ENCODE measurements at places on chromosomes 4 and X.

- DNase-seq: no peak
Observed at GRCh38 chr4:42607011-42607726, 49.7 kb downstream of the ATP8A1 start.

DNA sequence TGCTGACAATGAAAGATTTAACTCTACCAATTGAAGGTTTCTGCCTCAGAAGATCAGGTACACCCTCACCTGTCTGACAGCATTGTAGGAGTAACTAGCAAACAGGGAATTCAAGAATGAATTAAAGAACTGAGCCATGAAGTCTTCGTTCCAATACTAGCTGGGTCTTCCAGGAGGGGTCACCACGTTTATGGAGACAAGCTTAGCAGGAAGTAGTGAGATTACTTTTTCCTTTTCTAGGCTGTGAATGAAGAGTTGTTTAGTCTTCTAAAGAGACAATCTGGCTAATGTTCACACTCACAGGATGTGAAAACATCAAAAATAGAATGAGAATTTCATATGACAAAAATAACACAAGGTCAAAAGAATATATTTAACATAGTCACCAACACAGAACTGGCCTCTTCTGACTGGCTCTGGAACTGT lies 54.9 kb downstream of the REELD1 start:
- DNase-seq: no peak

- peak; percentile 80 for DNase-seq
Observed at GRCh38 chr4:143616771-143617170, 83.7 kb downstream of the FREM3 start.

GRCh38 chr4:70701271-70701670 lies 12.9 kb downstream of the UTP3 start:
- no peak for DNase-seq

DNA sequence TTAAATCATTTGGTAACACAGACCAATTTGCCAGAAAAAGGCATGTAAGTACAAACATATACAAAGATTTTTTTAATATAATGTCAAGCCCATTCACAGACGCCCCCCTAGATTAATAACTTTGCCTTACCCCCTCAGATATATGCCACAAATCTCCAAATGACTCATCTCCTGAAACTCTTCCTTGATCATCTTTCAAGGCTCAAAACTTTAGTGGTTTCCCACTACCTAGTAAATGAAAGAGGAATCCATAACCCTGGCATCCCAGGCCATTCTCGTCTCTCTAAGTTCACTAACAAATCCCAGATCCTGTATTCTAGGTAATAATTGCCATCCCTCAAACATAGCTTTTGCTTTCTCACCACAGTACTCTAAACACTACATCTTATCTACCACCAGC lies 61.9 kb downstream of the PRSS12 start:
- no peak for DNase-seq

DNA sequence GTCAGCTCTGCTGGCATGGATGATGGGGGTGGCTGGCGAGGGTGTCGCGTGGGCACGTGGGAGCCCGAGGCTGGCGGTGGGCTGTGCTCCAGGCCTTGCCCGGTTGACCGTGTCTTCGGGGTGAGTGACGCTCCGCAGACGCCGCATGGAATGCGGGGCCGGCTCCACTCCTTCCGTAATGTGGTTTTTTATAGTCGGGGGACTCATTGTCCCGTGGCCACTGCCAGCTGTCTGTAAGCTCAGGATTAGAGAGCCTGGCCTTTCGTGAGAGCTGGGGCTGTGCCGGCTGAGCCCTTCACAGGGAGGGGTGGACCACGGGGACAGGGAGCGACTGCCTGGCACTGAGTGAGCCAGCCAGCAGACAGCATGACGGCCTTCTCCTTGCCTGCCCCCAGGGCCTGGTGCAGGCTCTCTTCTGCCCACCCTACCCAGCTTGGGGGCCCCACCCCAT lies 20.4 kb downstream of the DOK7 start:
- peak; percentile 94 for DNase-seq
